ENCODE measurements at places on chromosomes 4 and X.
A peak's percentile ranks its signal among the peaks of the same experiment; 100 is the strongest.

DNA sequence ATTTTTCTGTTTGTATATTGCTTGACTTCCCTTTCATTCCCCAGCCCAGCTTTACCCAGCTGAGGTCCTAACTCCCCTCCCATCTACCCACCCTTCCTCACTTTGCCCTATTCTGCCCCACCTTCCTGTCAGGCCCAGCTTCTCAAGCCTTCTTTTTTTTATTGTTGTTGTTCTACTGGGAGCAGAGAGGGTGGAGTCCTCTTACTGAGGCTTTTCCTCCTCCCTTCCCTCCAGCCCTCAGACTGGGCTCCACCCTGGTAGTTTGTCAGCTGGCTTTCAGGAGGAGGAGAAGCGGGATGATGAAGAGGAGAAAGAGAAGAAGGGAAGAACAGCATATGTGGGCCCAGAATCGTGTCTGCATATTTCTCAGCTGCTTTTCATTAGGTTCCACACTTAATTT, 3.2 kb upstream of the KLF8 start:
- no peak for DNase-seq

GRCh38 chr4:182103614-182104319, 139.4 kb upstream of the TENM3 start:
- no peak for DNase-seq

- no peak for DNase-seq
These were observed 32.5 kb upstream of the TMPRSS11F start for GRCh38 chr4:68162196-68162595.

DNA sequence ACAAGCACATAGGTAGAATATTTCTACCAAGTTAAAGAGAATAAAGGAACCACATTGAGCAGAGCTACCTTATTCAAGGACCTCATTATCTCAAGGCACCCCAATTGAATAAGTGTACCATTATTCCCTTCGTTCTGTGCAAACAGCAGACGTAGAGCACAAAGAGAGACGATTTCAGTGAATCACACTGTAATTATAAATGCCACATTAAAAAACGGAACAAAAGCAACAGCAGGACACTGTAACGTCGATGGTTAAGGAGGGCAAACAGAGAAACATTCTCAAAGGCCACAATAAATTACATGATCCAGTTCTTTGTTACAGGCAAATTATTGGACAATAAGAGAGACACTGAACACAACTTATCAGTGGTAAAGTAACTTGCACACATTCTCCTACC, 644.1 kb upstream of the TENM3 start:
- no peak for DNase-seq

DNA sequence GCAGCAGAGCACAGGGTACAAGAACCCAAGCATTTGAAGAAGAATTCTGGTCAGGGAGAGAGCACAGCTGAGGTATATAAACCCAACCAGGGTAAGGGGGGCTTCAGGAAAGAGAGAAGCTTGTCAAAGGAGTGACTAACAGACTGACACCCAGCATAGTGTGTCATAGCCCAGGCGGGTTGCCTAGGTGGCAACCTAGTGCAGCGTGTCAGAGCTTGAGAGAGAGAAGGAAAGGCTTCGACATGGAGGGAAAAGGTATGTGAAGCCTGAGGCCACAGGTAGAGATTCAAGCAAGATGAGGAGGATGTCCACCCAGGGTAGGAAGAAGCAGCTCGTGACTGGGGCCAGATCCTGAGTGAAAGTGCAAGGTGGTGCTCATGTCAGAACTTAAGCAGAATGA, 8.5 kb upstream of the ANTXR2 start:
- peak; percentile 27 for DNase-seq

- peak; percentile 47 for DNase-seq
These were observed 50.0 kb upstream of the CLCN4 start for GRCh38 chrX:10106806-10107205.

- DNase-seq: no peak
These were observed 14.1 kb downstream of the MBNL3 start for GRCh38 chrX:132474544-132475248.

DNA sequence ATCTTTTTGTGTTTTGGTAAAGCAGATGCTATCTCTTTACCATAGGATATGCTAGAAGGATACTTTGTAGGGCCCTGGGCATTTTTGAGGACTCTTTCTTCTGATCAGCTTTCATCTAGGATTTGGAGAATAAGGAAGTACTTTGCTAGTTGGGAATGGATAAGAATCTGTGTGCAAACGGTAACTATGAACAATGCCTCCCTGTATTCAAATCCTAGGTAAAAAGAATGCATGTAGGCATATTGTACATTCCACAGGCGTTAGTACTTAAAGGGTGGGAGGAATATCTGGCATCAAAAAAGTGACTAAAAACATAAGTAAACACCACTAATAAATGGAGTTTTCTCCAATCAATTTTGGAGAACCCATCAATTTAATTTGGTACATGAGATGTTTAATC, 59.7 kb downstream of the SH3BGRL start:
- DNase-seq: no peak

DNA sequence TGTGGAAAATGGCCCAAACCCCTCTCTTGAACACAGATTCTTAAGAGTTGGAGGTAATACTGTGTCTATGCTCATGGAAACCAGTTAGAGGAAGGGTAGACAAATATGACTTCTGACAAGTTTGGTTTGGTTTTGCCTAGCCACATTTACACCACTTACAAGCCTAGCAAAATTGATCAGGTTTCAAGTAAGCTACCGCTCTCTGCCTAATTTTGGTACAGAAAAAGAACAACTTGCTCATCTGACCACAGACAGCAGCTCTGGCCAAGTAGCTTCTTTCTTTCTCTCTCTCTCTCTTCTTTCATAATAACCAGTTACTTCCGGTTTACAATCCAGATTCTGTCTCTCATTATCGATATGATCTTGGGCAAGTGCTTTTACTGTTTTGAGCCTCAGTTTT, 260.0 kb downstream of the GLUD2 start:
- no peak for DNase-seq

DNA sequence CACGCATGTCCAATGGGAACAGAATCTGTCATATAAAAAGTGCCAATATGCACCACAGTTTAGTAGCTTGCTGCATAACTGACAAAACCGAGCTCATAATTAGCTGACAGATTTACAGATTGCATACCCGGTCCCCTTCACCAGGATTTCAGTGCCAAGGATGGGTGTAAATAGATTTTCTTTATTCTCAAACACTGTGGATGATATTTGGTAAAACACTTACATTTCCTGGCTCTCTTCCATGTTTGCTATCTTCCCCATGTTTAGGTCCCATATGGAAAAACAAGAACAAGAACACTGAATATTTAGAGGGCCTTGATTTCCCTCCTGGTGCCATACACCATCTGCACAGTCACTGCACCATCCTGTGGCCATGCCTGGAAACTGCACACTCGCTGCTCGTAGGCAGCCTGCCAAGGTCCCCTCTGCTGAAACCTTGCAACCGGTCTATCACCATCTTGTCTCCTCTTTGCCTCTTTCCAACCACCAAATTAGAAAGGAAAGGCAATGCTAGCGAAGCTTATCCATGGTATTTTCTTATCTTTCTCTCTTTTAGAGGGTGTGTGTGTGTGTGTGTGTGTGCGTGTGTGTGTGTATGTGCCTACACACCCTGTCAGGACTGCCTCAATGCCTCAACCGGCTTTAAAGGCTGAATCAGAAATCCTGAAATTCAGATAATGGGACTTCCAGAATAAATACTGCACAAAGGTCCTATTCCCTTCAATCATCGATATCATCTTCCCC, 124.2 kb upstream of the MBNL3 start:
- DNase-seq: peak; percentile 30

DNA sequence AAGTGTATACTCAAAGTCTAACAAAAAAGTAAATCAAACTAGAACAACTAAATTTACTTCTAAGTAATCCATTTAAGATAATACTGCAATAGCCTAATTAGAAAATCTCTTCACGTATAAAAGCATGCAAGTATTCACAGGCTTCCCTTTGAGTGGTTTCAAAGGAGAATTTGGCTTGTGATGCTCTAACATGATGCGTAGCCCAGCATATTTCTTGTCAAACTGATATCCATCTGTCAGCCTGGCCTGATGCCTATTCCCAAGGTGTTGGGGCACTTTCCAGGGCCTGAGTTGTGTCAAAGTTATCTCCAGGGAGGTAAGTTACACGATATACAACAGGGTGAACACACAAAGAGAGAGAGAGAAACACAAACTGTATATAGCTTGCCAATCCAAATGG, 287.0 kb upstream of the MAGEB18 start:
- DNase-seq: no peak

- DNase-seq: no peak
These were observed 35.6 kb downstream of the GAB1 start for GRCh38 chr4:143372093-143372915.

GRCh38 chrX:109936598-109936997, 66.3 kb upstream of the TMEM164 start:
- DNase-seq: no peak

- no peak for DNase-seq
These were observed 32.7 kb upstream of the JADE1 start for GRCh38 chr4:128776794-128777216.

GRCh38 chr4:177401658-177402273, 40.5 kb downstream of the AGA start:
- DNase-seq: no peak

DNA sequence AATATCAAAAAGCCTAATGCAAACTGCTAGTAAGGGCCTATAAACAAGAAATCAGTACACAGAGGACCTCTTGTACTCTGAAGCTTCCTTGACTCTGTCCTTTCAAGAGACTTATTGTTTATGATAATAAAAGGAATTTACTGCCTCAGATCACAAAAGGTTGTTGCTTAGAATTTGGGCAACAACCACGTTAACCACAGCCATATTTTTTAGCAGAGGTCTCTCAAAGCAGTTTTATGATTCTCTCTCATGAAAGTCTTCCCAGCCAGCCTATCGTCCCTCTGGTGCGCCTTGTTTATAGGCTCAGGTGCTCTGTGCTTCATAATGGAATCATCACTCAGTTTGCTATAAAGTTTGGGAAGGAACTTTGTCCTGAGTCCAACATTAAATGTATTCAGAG, 270.6 kb downstream of the RCHY1 start:
- no peak for DNase-seq

GRCh38 chrX:18897611-18898010, 86.3 kb downstream of the PHKA2 start:
- DNase-seq: no peak

- no peak for DNase-seq
These were observed 36.4 kb upstream of the HPRT1 start for GRCh38 chrX:134423606-134424005.

- DNase-seq: no peak
These were observed 152.2 kb downstream of the TACR3 start for GRCh38 chr4:103567591-103567990.

- no peak for DNase-seq
These were observed 239.2 kb downstream of the ANTXR2 start for GRCh38 chr4:79833857-79834256.

- no peak for DNase-seq
These were observed 135.2 kb upstream of the TSPAN5 start for GRCh38 chr4:98793658-98794057.

DNA sequence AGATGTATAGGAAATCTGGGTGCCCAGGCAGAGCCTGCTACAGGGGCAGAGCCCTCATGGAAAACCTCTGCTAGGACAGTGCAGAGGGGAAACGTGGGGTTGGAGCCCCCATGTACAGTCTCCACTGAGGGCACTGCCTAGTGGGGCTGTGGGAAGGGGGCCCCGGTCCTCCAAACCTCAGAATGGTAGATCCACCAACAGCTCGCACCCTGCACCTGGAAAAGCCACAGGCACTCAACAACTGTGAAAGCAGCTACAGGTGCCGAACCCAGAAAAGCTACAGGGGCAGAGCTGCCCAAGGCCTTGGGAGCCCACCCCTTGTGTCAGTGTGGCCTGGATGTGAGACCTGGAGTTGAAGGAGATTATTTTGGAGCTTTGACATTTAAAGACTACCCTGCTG, 5.4 kb upstream of the XPNPEP2 start:
- DNase-seq: no peak

DNA sequence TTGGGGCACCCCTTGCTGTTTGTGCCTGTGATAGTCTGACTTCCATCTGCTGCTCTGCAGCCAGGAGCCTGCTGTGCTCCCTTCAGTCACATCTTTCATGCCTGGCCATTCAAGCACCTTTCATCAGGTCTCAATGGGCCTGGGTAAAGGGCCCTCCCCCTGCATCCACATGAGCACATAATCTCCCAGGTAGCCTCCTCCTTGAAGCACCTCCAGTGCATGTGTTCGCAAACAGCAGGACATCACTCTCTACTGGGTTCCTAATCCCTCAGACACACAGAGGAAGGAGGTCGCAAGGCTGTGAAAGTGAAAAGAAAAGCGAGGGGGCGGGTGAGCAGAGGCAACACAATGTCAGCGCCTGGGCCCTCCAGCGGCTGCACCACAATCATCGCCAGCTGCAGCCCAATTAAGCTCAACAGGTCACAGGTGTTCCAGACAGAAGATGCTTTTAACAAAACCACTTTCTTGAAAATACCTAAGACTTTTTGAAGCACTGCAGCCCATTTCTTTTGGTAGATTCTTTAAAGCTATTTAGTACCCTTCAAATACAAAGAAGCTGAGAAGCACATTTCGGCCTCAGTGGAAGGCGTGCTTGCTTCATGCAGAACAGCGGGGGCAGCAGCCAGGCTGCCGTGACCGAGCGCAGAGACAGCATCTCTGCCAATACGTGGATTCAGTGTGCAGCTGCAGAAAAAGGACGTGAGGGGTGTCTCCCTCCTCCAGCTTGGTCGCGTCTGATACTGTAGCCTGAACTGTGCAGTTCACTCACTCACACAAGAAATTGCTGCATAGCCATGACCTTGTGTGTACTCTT, 92.2 kb upstream of the SPRY1 start:
- no peak for DNase-seq

All from activated CD8-positive, alpha-beta memory T cell treated with anti-CD3 and anti-CD28 coated beads, Interleukin-2, amount 50 U/mL, for 4 hours (primary cell).